A549 (cell line): ENCODE measurements at places on chromosomes 2 and 18. TPM values are rescaled to one million over a fixed set of nuclear protein-coding genes. Genes with fewer than 3 reads are reported as not detected.
A peak's percentile ranks its signal among the peaks of the same experiment; 100 is the strongest.

- DNase-seq, result no peak
Observed at GRCh38 chr2:155377931-155378444, 679.5 kb downstream of the KCNJ3 start.

DNA sequence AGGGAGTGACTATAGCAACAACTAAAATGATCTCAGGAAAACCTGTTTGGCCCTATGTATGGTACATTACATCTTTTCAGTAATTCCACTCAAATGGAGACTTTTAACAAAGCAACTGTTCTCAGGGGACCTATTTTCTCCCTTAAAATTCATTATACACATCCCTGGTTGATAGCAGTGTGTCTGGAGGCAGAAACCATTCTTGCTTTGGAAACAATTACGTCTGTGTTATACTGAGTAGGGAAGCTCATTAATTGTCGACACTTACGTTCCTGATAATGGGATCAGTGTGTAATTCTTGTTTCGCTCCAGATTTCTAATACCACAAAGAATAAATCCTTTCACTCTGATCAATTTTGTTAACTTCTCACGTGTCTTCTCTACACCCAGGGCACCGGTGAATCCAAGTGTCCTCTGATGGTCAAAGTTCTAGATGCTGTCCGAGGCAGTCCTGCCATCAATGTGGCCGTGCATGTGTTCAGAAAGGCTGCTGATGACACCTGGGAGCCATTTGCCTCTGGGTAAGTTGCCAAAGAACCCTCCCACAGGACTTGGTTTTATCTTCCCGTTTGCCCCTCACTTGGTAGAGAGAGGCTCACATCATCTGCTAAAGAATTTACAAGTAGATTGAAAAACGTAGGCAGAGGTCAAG is 955 bp downstream of the TTR start:
- DNase-seq, result no peak

DNA sequence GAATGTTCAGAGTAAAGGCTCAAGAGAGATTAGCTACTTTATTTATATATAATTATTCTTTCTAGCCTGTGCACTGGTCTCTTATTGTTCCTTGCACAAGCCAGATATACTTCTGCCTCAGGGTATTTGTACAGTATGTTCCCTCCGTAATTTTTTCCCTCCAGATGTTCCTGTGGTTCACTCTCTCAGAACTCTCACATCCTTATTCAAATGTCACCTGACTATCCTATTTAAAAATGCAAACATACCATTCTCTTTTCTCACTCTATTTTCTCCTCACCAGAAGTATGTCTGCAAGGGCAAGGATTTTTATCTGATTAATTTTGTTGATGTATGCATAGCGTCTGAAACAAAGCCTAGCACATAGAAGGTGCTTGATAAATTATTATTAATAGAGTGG is 64.0 kb upstream of the CERS6 start:
- no peak for DNase-seq

DNA sequence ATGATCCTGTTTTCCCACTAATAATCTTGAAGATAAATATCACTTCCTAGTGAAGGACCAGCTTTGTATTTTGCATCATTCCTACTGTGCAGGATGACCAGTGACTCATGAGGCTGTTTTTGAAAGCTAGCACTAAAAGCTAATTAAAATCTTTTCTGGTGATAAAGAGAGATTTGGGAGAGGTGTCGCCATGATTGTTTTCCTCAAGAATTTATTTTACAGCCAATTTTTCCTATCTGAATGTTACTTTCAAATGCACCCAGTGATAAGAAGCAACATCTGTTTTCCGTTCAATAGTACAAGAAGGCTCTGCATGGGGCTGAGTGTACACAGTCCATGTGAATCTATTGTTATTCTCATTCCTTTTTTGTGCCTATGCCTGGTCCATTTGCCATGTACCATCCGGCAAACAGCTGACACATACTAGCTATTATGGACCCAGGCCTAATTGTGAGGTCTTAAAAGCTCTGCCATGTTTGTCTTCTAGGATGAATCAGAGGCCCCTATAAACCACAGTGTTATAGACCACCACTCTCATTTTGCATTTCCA is 28.4 kb downstream of the MEIS1 start:
- DNase-seq, result no peak

The ARHGAP15 gene
- not detected in 3 replicates for polyA plus RNA-seq

The FARP2 gene
- polyA plus RNA-seq, result 16.0 to 18.8 TPM (median 17.0 TPM) in 3 replicates

DNA sequence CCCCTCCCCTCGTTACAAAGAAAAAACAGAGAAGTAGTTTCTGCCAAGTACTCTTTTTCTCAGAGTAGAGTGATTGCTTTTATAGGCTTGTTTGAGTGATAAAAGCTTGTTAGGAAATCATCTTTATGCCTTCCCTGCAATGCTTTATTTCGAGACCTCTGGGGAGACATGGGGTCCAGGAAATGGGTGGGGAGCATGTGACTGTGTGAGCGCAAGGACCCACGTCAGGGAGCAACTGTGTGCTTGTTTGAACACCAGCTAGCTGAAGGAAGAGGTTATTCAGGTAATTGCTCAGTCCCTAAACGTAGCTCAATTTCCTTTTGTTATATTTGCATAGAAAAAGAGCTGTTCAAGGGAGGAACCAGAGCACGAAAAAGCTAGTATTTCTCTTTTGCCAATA is 187.3 kb downstream of the FAM210A start:
- peak; percentile 20 for DNase-seq

DNA sequence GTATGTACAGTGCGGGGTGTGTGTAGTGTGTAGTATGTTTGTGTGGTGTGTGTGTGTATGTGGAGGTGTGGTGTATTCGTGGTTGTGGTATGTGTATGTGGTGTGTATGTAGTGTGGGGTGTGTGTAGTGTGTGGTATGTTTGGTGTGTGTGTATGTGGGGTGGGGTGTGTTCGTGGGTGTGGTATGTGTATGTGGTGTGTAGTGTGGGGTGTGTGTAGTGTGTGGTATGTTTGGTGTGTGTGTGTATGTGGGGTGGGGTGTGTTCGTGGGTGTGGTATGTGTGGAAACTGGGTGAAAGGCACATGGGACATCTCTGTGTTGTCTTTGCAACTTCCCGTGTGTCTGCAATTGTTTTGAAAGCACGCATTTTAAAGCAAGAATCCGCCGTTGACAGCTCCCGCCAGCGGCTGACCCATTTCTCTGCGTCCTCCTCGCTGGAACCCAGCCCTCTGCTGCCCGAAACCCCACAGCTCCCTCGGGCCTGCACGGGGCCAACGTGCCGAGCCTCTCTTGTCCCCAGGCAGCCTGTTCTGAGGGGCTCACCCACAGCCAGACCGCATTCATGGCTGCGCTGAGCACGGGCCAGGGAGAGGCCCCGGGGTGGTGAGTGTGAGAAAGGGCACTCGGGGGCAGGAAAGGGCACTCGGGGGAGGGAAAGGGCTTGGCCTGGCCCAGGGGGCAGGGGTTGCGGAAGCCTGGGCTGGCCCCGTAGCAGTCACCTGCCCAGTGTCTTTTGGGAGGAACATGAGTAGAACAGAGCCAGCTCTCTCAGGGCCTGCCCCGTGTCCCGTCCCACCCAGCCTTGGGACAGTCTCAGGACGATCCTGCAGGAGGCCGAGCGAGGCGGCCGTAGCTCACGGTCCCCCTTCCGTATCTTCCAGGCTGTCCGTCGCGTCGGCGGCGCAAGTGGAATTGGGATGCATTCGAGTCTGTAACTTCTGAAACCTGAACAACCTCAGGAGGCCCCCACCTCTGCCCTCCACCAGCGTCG is 61.4 kb downstream of the TWIST2 start:
- no peak for DNase-seq

DNA sequence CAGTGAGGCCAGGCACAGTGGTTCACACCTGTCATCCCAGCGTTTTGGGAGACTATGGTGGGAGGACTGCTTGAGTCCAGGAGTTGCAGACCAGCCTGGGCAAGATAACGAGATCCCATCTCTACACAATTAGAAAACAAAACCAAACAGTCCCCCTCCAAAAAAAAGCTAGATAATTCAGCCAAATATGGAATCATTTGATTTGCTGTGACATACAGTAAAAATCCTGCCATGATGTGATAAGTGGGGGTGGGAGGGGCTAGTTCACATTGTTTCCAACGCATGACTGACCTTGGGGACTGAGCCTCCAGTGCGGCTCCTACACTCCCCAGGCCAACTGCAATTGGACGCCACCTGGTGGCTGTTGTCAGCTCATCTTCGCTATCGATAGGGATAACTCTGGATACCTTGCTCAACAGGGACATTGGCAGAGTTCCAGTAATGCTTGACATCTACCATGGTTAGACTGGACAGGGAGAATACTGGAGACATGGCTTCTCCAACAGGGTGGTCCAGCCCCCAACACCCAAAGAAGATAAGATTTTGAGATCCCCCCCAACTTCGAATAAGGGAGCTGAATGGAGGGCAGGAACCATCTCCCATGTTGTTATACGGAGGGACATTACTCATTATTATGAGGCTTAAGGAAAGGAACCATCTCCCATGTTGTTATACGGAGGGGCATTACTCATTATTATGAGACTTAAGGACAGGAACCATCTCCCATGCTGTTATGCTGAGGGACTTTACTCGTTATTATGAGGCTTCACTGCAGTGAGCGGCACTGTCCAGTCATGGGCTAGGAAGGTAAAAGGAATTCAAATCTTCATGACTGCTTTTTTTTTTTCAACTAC is 135.9 kb downstream of the TGIF1 start:
- peak; percentile 64 for DNase-seq

GRCh38 chr18:12737243-12737902 is 34.5 kb downstream of the PSMG2 start:
- no peak for DNase-seq

The SP5 gene
- polyA plus RNA-seq, result not detected in 3 replicates

The ADAM23 gene
- 7.8 to 9.3 TPM (median 9.1 TPM) in 3 replicates for polyA plus RNA-seq

DNA sequence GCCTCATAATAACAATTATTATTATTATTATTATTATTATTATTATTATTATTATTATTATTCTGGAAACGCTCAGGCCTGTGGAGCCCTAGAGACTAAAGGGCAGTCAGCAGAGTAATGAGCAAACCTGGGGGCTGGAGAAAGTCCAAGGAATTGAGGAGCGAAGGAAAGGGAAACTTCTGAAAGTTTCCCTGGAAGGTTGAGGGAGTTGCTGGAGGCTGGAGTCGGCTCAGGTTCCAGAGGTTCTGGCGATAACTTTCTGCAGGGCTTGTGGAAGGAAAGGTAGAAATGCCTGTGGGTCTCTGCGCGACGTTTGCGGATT is 9.2 kb downstream of the POU3F3 start:
- no peak for DNase-seq

GRCh38 chr2:134591526-134591925 is 127.3 kb downstream of the TMEM163 start:
- no peak for DNase-seq
